ENCODE measurements at places on chromosomes 12 and 14. TPM values are rescaled to one million over a fixed set of nuclear protein-coding genes. Genes with fewer than 3 reads are reported as not detected.

- DNase-seq = no peak
These were observed 103.9 kb upstream of the MYL2 start for GRCh38 chr12:111024205-111024801.

GRCh38 chr14:94702629-94703028 is 67.3 kb downstream of the GSC start:
- no peak for DNase-seq

DNA sequence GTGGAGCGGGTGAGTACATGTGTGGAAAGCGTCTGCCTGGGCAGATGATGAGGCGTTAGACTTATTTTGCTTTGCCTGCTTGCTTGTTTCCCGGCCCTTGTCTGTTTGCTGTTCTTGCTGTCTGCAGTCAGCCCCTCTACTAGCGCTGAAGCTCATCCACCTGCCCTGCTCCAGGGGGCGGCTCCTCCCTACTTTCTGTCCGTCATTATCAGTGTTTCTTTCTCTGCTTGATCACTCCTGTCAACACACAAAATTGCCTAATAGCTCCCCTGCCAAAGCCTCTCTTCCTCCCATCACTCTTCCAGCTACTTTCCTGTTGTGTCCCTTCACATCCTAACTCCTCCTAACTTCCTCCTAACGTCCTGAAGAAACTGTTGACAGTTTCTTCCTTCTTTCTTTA is 34.9 kb upstream of the GALNT8 start:
- DNase-seq = no peak

GRCh38 chr14:73723797-73724661 is 9.8 kb upstream of the PNMA1 start:
- DNase-seq = no peak

DNA sequence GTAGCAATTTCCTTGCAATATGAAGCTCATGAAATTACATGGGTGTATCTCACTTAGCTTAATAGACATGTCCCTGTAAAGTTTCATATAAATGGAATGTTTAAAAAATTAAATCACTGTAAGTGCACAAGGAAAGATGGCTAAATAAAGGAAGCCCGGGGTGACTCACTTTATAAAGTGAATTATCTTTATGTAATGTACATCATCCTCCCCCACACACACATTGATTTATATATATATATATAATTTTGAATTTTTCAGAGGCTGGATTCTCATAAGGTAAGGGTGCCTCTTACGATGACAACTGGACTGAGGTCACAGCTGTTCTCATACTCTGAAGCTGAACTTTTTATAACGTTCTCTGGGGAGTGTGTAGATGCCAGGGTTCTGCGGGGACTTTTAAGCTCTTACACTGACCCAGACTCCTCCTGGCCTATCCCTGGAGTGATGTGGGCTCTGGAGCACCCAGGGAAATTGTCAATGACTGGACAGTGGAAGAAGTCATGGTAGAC is 108.7 kb upstream of the HIF1A start:
- DNase-seq = no peak

- DNase-seq = no peak
These were observed 17.7 kb upstream of the ANP32D start for GRCh38 chr12:48454667-48455066.

DNA sequence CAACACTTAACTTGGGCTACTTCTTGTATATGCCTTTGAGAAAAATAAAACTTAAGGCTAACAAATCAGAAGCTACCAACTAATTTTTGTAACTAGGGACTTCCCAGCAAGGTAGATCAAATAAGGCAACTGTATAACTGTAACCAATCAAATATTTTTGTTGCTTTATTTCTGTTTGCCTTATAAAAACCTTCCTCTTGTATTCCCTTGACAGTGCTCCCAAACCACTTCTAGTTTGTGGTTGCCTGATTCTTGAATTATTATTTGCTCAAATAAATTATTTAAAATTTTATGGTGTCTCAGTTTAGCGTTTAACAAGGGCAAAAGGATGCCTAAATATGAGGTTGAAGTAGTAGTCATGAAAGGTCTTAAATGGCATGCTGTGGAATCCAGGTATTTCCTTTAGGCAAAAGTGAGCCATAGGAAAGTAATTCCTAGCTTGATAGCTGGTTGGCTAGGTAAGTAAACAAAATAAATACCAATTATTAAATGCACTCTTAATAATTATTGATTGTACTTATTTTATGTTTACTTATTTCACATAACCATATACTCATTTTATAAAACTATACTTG is 632.6 kb downstream of the RPL10L start:
- no peak for DNase-seq

GRCh38 chr14:58535044-58535443 is 102.7 kb upstream of the DACT1 start:
- no peak for DNase-seq

DNA sequence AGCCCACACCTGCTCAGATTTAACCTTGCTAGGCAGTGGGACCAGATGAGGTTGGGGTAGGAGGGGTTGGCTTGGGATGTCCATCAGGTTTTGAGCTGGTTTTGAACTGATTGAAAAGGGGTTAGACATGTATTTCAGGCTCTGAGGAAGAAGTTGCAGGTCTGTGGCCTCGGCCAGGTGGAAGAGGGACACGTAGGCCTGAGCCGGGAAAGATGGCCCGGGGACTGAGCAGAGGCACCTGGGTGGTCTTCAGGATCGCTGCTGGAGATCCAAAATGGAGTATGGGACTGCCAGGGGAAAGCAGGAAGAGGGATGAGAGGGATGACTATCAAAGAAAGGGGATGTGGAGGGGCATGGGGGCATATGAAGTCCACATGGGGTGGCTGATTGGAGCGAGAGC is 7.6 kb downstream of the NYNRIN start:
- no peak for DNase-seq

- no peak for DNase-seq
These were observed 745 bp downstream of the CDCA4 start for GRCh38 chr14:105019861-105020814.

GRCh38 chr14:53432378-53432802 is 279.3 kb upstream of the DDHD1 start:
- no peak for DNase-seq

GRCh38 chr12:82745063-82745674 is 58.5 kb downstream of the TMTC2 start:
- no peak for DNase-seq

DNA sequence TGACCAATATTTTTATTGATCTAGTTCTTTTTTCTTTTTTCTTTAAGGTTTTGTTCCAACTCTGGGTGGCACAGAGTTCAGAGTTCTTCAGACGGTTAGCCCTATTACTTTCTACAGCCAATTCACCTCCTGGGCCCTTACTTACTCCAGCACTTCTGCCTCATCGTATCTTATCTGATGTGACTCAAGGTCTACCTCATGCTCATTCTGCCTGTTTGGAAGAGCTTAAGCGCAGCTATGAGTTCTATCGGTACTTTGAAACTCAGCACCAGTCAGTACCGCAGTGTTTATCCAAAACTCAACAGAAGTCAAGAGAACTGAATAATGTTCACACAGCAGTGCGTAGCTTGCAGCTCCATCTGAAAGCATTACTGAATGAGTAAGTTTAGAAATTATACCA is 64.7 kb downstream of the VEZT start:
- DNase-seq = no peak

DNA sequence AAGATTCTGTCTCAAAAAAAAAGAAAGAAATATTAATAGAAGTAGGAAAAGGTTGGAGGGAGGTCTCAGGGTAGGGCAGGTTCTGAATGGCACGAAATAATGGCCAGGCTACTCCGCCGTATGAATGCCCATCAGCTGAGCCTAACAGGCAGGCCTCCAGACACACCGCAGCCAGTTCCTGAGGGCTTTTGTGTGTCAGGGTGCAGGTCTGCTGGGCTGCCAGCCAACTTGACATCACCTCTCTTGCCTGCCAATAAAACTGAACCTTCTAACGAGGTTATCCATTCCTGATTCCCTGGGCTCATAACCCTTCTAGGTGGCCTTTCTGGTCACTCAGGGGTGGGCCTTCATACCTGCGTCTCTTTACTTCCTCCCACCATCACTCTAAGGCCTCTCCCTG is 3.0 kb downstream of the IFI27 start:
- no peak for DNase-seq

DNA sequence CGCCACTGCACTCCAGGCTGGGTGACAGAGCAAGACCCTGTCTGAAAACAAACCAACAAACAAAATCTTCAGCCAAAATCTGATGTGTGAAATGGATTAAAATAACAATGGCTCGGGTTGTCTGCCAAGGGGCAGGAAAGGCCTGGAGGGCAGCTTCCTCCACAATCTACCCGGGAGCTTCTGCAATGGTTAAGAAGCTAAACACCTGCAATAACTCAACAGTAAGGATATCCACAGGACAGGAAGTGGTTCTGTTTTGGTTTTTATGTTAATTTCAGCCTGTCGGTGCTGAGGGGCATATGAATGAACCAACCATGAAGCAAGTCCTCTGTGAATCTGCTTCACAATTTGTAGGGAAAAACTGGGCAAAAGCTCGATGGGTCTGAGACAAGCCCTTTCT is 34.4 kb downstream of the RAD52 start:
- DNase-seq = no peak

DNA sequence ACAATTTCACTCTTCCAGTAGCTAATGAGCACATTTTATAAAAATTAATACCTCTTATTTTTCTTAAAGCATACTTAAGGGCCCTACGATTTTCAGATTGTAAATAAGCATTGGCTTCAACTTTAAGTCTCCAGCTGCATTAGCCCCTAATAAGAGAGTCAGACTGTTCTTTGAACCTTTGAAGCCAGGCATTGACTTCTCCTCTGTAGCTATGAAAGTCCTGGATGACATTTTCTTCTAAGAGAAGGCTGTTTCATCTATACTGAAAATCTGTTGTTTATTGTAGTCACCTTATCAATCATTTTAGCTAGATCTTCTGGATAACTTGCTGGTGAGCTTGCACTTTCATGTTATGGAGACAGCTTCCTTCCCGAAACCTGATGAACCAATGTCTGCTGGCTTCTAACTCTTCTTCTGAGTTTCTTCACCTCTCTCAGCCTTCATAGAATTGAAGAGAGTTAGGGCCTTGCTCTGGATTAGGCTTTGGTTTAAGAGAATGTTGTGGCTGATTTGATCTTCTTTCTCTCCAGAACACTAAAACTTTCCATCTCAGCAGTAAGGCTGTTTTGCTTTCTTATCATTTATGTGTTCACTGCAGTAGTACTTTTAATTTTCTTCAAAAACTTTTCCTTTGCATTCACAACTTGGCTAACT is 377.1 kb upstream of the RGS6 start:
- no peak for DNase-seq

DNA sequence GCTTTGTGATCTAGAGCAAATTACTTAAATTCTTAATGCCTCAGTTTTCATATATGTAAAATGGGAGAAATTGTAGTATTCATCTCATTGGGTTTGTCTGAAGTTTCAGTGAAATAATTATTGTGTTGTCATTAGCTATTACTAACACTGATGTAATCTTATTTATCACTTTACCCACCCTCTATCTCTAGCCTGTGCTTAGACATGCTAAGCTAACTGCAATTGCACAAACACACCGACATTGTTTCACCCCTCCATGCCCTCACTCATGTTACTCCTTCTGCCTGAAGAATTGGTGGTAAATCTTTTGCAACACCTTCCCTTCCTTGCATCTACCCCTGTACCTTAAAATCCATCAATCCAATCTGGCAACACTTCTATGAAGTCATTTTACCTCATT is 241.6 kb downstream of the BCAT1 start:
- no peak for DNase-seq

Gene SYNJ2BP
- 23.8 TPM for total RNA-seq

Gene PLEKHD1
- total RNA-seq = 0.41 TPM

Gene CCDC184
- 0.82 TPM for total RNA-seq

Gene SMCO2
- total RNA-seq = 0.58 TPM

Gene VASH1
- 8.6 TPM for total RNA-seq

Gene GPN3
- 25.9 TPM for total RNA-seq

Gene MGP
- 4.0 TPM for total RNA-seq

Gene CLEC9A
- total RNA-seq = not detected

Gene TGM1
- 12.3 TPM for total RNA-seq

Gene KCNC2
- total RNA-seq = not detected

Measured in kidney epithelial cell (primary cell).